Esophagus squamous epithelium (tissue), 5 donors: ENCODE measurements at places on chromosomes 16 and 17.

GRCh38 chr17:1047177-1047878 is 50.4 kb downstream of the TIMM22 start:
- DNase-seq: no peak

- DNase-seq: no peak
Measured at GRCh38 chr16:22141767-22142166, 20.5 kb upstream of the SDR42E2 start.

GRCh38 chr16:20291208-20292206 is 35.8 kb downstream of the GP2 start:
- no peak for DNase-seq

DNA sequence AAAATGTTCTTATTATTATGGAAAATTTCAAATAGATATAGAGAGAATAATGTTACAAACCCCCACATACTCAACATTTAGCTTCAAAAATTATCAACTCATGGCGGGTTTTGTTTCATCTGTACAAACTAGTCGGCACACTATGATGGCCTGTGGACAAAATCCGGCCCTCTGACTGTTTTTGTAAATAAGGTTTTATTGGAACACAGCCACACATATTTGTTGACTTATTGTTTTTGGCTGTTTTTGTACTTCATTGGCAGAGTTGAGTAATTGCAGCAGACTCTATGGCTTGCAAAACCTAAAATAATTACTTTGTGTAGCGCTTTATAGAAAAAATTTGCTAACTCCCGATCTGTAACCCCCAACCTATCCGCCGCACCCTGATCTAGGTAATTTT is 41.4 kb upstream of the CLEC18A start:
- DNase-seq: no peak

DNA sequence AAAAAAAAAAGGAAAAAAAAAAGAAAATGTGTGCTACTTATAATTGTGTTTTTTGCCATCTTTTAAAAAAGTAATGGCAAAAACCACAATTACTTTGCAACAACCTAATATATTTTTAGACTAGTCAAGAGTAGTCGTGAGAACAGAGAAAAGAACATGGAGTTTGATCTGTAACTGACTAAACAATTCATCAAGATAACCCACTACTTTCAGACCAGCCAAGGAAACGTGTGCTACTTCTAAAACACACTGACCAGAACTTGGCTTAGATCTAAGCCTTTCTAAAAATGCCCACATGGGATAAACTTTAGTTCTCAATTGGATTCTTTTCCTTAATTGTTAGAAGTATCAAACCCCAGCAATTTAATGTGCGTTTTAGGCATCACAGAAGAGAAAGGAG is 616 bp downstream of the PECAM1 start:
- no peak for DNase-seq

DNA sequence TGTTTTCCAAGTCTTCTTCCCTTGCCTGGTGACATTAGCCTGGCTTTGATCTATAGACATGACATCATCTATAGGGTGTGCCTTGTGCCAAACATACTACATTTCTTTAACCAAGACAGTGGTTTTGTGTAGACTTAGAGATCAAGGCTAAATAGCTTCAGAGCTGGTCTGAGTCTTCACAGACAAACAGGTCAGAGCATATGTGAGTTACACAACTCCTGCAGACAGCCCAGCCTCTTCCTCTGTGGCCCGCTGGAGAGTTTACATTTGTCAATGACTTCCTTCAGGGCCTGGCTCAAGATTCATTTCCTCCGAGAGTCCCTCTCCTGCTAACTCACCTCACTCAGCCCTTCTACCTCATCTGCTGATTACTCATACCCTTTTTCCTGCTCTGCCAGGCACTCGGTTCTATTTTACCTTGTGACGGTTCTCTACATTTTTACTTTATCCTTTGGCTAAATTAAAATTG is 73.1 kb upstream of the TANC2 start:
- DNase-seq: no peak

- no peak for DNase-seq
Measured at GRCh38 chr16:30009085-30009862, 1.6 kb downstream of the DOC2A start.

- DNase-seq: no peak
Measured at GRCh38 chr16:24820522-24820921, 25.2 kb upstream of the SLC5A11 start.

GRCh38 chr17:49908782-49909714 is 59.9 kb upstream of the DLX4 start:
- DNase-seq: no peak

GRCh38 chr16:49530427-49530970 is 156.9 kb downstream of the C16orf78 start:
- DNase-seq: no peak

- no peak for DNase-seq
Measured at GRCh38 chr17:28239271-28239624, 79.8 kb upstream of the TMEM97 start.

- DNase-seq: no peak
Measured at GRCh38 chr17:13024016-13024415, 6.2 kb upstream of the ELAC2 start.

- DNase-seq: no peak
Measured at GRCh38 chr16:21982108-21982507, 18.8 kb downstream of the PDZD9 start.

GRCh38 chr16:4787627-4788482 is at the start of gene SEPTIN12:
Gene SEPTIN12 (minus strand): TSS chr16:4788345. CDS start chr16:4787645, 700 bp downstream.
- DNase-seq: no peak

GRCh38 chr17:78946631-78947030 is 21.4 kb upstream of the TIMP2 start:
- no peak for DNase-seq

GRCh38 chr17:42562388-42563142 is 617 bp downstream of the COASY start:
- DNase-seq: no peak

DNA sequence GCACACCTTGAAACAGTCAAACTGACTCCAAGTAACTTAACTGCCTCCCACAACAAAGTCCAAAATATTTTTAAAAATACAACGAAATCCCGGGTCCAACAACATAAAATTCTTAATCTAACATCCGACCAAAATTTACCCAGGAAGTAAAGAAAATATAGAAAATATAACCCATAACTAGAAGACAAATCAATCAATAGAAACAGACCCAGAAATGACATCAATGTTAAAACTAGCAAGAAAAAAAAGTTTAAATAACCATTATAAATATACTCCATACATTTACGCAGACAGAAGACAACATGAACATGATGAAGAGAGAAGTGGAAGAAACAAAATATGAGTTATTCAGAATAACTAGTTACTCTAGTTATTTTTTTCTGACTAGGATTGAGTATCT is 3.7 kb downstream of the ZNF597 start:
- DNase-seq: no peak

GRCh38 chr17:40484285-40484972 is 17.0 kb downstream of the TNS4 start:
- DNase-seq: no peak

GRCh38 chr16:81585785-81586184 is 141.2 kb downstream of the CMIP start:
- DNase-seq: no peak

DNA sequence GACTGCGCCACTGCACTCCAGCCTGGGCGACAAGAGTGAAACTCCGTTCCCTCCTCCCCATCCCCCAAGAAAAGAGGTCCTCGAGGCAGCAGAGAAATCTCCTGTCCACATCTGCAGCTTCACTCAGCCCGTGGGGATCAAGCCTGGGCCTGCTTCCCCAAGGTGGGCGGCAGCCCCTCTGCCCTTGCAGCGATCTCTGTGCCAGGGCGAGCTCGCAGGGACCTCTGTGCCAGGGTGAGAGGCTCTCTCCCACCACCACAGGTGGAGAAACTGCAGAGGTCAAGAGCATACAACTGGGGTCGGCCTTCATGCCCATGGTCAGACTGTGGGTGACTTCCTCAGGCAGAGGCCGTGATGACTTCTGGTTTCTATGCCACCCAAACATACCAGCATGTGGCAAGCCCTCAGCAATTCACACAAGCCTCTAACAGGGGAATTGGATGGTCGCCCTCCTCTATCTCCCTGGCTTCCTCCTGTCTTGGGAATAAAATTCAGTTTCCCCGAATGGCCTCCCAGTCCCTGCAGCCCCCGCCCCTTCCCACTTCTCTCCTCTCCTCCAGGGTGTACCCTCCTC is 5.5 kb downstream of the SLC43A2 start:
- no peak for DNase-seq

GRCh38 chr17:77414811-77415400 is 274.1 kb downstream of the SEC14L1 start:
- no peak for DNase-seq

DNA sequence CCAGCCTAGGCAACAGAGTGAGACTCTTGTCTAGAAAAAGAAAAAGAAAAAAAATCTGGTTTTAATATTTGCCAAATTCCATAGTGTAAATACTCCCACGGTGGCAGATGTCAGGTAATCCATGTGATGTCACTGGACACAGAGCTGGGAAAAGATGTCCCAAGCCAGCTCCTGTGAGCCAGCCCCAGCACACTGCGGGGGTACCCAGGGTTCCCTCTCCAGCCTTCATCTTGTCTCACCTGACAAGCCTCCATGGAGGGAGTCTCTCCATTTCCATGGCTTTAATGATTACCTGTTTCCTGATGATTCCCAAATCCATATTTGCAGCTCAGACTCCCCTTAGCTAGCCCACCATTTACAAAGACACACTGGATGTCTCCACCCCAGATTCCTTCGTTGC is 4.6 kb downstream of the CD300LB start:
- no peak for DNase-seq

GRCh38 chr16:79362300-79362970 is 238.1 kb downstream of the MAF start:
- DNase-seq: no peak

DNA sequence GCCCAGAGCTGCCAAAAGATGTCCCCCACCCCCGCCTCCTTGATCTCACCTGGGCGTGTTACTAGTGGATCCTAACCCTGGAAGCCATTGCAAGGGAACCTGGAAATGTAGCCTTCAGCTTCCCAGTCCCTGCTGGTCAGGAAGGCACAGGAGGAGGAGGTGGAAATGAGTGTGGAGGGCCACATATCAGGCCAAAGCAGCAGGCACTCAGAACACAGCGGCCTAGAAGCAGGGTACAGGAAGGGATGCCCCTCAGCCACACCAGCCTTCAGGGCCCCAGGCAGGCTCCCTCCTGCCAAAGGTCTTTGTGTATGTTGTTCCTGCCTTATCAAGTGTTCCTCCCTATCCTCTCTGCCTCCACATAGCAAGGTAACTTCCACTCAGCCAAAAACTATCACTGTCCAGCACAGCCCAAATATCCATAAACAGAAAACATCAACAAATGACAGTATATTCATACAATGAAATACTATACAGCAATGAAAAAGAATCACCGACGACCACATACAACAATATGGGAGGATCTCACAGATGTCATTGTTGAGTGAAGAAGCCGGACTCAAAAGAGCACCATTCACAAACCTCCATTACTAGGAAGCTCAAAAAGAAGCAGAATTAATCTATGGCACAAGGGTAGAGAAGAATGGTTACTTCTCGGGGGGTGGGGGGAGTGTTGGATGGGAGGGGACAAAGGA is 28.2 kb upstream of the TNFRSF13B start:
- no peak for DNase-seq

DNA sequence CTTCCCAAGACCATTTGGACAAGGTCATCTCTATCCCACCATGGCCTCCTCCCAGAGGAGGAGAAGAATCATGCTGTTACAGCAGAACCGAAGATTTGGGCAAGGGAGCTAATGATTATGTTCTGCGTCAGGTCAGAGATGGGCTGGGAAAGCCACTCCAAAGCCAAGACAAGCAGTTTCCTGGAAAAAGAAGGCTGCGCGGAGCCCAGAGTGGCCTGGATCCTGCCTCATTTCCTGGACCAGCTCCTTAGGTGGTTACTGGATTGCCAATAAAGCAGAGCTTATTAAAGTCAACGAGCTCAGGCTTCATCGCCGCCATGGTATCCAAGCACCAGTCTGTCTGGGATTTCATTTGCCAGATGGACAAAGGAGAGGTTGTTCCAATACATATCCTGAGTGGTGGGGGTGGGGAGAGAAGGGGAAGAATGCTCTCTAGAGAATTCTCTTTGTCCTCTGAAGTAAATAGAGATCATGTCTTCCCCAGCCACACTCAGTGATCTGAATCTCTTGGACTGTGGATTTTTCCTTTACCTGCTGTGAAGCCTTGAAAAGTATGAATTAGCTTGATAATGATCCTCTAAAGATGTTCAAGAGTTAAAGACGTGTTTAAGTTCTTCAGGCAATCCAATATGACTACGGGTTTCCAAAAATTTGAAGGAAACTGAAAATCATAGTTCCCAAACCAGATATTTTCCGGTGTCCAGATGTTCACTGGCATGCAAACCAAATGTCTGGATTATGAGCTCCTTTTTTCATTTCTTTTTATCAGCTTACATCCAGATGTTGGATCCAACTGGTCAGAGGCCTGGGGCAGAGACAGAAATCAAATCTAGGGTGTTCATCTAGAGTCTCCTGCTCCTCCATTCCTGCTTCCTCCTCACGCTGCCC is 17.7 kb downstream of the PRAC1 start:
- no peak for DNase-seq

DNA sequence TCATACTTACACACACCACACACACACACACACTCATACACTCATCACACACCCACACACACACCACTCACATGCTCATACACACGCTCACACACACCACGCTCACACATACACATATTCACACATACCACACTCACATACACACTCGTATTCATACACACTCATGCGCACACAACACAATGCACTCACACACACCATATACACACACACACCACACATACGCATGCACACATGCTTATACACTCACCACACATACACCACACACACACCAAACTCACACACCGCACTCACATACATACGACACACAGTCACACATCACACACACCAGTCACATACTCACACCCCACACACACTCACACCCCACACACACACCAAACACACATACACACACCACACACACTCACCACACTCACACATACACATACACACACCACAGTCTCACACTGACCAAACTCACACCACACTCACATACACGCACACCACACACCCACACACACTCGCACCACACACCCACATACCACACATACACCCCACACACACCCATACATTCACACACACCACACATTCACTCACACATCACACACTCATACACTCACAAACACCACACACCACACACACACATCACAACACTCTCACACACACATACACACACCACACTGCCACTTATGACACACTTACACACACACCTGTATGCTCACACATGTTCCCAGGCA is 88.9 kb downstream of the IRX5 start:
- DNase-seq: no peak

- no peak for DNase-seq
Measured at GRCh38 chr16:2045965-2046892, 1.4 kb downstream of the NTHL1 start.
